ENCODE measurements at places on chromosomes 7 and 10.
A peak's percentile ranks its signal among the peaks of the same experiment; 100 is the strongest.

DNA sequence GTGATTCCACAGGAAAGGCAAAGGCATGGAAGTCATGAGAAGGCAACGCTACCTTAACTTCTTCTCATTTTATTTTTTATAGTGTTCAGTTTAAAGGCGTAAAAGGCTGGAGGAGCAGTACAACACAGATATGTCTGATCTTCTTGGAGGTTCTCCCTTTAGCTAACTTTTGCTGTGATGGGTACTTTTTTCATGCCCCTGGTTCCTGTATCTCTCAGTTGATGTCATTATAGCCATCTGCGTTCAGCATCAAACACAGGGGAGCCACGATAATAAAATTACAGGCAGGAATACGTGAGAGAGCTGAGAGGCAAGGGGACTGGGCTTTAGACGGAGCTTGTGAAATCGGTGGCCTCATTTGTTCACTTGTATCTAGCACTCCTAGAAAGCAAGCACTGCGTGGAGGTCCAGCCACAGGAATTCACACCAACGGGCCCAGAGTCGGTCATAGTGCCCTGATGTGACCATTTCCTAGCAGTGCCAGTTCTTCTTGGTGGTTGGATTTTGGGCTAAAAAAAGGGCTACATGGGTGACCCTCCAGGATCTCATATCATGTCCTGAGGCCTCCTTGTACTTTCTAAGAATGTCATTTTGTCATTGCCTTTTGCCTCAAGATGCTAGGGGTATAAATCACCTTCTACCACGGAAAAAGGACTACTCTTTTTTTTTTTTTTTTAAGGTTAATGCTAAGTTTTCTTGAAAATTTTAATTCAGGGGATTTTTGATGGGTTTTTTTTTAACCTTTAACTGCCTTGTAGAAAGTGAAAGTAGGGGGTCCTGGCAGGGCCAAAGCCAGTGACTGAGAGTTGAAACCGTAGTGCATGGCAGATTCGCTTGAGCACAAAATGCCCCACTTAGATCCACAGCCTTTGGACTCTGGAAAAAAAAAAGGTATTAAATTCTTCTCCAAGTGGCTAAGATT is 191.5 kb downstream of the CELF2 start:
- DNase-seq, result no peak

- DNase-seq, result no peak
Observed at GRCh38 chr10:34629084-34629483, 186.0 kb downstream of the PARD3 start.

- DNase-seq, result no peak
Observed at GRCh38 chr7:143279186-143280098, 5.3 kb upstream of the TMEM139 start.

- no peak for DNase-seq
Observed at GRCh38 chr10:30041196-30042105, 17.9 kb downstream of the JCAD start.

- no peak for DNase-seq
Observed at GRCh38 chr7:80414331-80414730, 97.5 kb downstream of the GNAT3 start.

GRCh38 chr10:101879456-101880231 is 36.0 kb upstream of the KCNIP2 start:
- no peak for DNase-seq

DNA sequence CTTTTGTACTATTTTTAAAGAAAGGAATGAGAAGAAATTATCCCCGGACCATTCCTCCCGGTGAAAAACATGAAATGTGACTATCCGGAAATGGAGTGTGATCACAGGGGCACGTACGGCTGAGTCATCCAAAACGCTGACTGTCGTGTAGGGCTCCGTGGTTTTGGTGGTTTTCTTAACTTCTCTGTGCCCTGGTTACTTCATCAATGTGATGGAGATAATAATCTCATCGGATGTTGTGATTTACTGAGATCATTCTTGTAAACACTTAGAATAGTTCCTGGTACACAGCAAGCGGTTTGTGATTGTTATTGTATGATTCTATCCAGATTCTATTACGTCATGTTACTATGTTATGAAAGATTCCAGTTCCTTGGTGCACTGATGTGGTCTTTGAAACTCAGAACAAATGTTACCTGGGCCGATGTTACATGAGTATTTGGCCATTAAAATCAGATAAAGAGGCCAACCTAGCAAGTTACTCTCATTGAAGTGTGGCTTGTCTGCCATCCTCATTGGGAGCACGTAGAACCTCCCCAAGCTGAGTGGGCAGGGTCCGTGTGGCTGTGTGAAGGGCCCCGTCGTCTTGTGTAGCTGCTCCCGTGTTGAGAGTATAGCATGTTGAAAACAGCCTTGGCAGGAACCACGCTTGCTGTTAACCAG is 99.5 kb downstream of the CAMK1D start:
- no peak for DNase-seq

GRCh38 chr10:95221124-95221523 is 27.1 kb downstream of the ACSM6 start:
- DNase-seq, result no peak

DNA sequence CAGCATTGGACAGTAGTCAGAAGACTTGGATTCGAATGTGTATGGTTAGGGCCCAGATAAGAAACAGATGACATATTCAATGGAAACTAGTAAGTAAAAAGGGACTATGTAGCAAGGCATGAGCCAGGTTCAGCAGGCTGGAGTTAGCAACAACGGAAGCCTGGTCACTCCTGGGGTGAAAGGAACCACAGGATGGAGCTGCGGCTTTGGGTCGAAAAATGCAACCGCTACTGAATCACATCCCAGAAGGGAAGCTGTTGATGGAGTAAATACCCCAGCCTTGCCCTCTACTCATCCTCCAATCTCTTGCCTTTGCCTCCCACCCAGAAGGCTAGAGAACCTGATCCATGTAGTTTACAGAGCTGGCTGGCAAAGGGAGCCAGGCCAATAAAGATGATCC is 37.5 kb upstream of the EGR2 start:
- no peak for DNase-seq

- DNase-seq, result no peak
Observed at GRCh38 chr7:150665089-150665748, 20.3 kb upstream of the GIMAP2 start.

- DNase-seq, result peak; percentile 95
Observed at GRCh38 chr7:5425507-5426225, 2.0 kb upstream of the TNRC18 start.

DNA sequence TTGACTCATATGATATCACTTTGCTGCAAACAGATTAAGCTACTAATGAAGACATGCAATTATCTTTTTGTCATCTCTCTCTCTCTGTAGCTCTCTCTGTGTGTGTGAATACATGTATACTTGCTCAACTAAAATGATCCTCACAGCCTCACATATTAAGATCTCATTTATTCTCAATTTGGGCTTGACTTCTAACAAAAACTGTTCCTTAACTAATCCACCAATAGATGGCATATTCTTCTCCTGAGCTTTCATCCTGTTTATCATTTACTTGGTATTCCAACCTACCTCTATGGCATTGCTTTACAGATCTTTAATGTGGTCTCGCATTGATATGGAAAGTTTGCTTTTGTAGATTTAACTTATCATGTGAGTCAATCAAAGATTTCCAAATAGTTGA is 540.4 kb downstream of the CNTNAP2 start:
- no peak for DNase-seq

- DNase-seq, result no peak
Observed at GRCh38 chr10:132707121-132707775, 78.7 kb downstream of the NKX6-2 start.

- DNase-seq, result no peak
Observed at GRCh38 chr7:45450571-45451204, 123.5 kb upstream of the ADCY1 start.

DNA sequence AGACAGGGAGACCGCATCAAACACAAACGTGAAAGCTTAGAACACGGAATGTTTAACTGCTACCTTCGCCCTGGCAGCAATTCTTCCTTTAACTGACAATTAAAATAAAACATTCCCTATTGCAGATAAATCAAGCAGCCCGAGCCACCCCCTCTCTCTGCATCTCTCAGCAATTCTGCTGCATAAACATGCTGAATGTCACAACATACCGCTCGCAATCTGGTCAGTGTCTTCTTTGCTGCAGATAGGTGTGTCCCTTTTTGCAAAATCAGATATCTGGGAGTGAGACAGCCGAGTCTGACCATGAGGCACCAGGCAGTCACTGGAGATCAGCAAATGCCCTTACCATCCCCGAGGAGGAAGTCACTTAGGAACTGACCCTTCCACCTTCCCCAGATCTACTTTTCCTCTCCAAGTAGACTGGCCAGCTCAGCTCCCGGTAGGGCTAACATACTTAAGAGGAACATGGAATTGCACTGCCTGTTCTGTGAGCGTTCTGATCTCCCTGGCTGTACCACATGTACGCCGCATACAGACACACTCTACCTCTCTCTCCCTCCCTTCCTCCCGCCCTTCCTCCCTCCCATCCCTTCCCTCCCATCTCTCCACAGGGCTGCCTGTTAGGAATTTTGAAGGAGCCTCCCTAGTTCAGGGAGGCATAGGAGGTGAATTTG is at the start of gene FRMD4A:
TSS of gene FRMD4A (minus strand) at position 537 of the 674 bp plus-strand sequence.
- peak; percentile 30 for DNase-seq

- no peak for DNase-seq
Observed at GRCh38 chr10:44460416-44460815, 75.5 kb upstream of the CXCL12 start.

GRCh38 chr7:54773472-54774399 is 14.7 kb upstream of the SEC61G start:
- DNase-seq, result peak; percentile 74
